ENCODE measurements at places on chromosomes 1 and 21.

- DNase-seq, result no peak
These were observed 3.4 kb upstream of the FTCD start for GRCh38 chr21:46158666-46159300.

DNA sequence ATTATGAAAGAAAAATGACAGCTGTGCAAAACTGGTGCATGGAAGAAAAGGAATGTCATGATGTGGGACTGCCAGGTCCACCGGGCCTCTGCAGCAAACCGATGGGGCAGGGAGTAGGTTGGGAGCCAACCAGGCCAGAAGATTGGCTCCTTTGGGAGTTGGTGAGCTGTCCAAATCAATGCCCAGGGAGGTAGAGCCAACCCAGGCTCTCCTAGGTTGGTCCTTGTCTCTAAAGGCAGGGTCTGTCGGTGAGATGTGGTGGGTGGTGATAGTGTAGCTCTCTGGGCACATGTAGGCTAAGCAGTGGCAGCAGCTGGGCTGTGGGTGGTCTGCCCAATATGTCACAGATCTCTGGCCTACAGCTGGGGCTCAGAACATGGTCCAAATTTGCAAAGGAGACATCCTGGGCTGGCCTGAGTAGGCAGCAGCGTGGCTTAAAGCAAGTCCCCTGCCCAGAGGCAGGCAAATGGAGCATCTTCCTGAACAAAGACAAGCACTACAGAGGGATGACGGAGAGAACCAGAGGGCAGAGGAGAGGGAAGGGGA lies 61.2 kb upstream of the PRDX6 start:
- DNase-seq, result no peak

DNA sequence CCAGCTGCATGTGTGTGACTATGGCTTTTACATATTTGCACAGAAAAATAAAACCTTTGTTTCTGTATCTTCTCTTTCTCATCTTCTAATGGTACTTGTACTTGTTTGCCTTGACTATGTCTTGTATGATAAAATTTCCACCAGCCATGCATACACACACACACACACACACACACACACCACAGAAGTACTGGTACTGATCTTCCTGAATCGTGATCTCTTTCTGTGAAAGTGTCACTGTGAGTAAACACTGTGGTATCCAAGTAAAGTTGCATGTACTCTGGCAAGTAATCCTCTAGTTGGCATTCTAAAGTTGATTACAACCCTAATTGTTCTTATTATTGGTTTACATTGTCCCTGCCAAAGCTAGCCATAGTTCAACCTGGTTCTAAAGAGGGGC lies 176.7 kb downstream of the CRB1 start:
- DNase-seq, result no peak

GRCh38 chr1:223264983-223265908 lies 98.7 kb downstream of the SUSD4 start:
- no peak for DNase-seq

DNA sequence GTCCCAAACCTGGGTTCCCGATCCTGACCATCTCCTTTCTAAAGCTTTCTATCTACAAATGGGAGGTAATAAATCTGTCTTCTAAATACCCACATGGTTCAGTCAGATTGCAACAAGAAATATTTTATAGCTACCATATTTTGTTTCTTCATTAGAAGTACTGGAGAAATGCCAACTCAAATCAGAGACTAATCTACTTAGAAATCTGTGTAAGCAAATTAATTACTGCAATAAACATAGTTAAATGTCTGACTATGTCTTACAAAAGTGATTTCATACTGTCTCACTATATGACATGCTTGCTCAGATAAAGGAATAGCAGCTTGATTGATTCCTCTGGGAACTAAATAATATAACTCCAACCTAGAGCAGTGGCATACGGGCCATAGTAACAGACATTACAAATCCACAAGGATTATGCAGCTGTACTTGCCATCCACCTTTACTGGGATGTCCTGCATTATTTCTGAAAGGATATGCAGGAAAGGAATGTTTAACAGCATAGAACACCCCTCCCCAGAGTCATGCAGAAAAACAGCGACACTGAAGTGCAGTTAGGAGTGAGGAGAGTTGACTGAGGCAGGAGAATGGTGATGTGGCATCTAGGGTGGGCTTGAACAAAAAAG lies 80.3 kb downstream of the PCNX2 start:
- DNase-seq, result no peak

GRCh38 chr1:68785328-68785727 lies 288.4 kb upstream of the DEPDC1 start:
- no peak for DNase-seq

GRCh38 chr1:93625582-93626327 lies 55.9 kb downstream of the BCAR3 start:
- DNase-seq, result no peak

DNA sequence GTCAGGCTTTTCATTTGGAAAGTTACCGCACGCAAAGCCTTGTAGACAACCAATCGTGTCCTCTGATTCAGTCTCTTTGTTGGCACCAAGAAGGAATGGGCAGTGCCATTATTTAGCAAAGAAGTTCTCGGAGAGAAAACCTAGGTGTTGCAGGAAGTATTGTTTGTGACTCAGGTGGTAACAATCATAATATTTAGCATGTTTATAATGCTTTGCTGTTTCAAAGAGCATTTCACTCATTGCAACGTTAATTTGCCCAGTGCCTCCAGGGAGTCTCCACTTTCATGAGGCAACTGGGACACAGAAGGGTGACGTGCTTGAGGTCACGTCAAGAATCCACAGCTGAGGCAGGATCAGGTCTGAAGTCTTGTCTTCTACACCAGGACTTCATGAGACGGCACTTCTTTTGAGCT lies 31.4 kb downstream of the STPG1 start:
- no peak for DNase-seq

DNA sequence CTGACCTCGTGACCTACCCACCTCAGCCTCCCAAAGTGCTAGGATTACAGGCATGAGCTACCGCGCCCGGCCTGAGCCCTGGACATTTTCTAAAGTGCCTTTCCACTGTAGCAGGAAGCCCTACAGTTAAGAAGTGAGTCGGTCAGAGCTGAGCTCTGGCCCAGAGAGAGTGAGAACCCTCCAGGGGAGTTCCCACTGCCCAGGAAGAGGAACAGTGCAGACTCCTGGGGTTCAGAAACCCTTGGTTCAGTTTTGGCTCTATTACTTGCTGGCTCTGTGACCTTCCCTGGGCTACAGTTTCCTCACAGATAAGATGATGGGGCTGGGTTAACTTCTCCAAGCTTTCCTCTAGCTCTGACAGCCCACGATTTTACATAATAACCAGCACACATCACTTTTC lies 20.9 kb downstream of the SLC9A1 start:
- DNase-seq, result no peak

DNA sequence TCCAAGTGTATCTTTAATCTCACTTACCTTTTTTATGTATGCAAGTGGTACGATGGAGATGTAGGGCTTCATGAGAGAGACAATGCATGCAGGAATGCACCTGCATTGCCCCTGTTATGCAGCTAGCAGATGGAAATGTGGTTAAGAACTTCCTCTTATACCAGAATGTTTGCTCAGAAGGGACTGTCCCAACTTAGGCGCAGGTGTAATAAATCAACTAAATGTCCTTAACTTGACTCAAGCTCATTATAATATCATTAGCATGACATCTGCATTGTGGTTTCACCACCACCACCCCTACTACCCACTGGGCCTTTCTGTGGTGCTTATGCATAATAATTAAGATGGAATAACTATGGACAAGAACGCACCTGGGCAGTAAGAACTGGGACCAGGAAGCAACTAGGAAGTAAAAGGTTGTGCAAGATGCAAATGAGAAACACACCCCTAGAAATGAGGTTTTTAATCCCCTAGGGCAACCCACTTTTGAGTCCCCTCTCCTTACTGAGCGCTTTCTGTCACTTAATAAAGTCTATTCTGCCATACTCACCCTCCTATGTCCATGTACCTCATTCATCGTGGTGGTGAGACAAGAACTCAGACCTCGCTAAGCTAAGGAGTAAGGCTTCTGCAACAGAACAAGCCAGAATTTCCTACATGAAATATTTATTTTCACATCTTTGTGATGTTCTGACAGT lies 1103.3 kb upstream of the B3GALT2 start:
- DNase-seq, result no peak

- no peak for DNase-seq
These were observed 8.5 kb downstream of the KYAT3 start for GRCh38 chr1:88983791-88984559.
